M059J (cell line): ENCODE measurements at places on chromosomes 11 and 22. TPM values are rescaled to one million over a fixed set of nuclear protein-coding genes. Genes with fewer than 3 reads are reported as not detected.

POLD3 gene
- total RNA-seq = 26.9 and 37.4 TPM in 2 replicates

FERMT3 gene
- total RNA-seq = 0.20 TPM in 1 of 2 replicates, not detected in the other

TMPRSS13 gene
- not detected in 2 replicates for total RNA-seq

KBTBD3 gene
- 2.6 and 3.6 TPM in 2 replicates for total RNA-seq

TBX1 gene
- total RNA-seq = 0.10 TPM in 1 of 2 replicates, not detected in the other

MPZL2 gene
- total RNA-seq = 13.6 and 19.6 TPM in 2 replicates

LRFN4 gene
- 8.1 and 13.2 TPM in 2 replicates for total RNA-seq

VPREB3 gene
- not detected in 2 replicates for total RNA-seq

GLYATL2 gene
- 6.3 and 14.5 TPM in 2 replicates for total RNA-seq

UVRAG gene
- total RNA-seq = 17.4 and 18.0 TPM in 2 replicates

CBX6 gene
- 12.2 and 18.4 TPM in 2 replicates for total RNA-seq

MYRF gene
- 4.3 and 5.0 TPM in 2 replicates for total RNA-seq

SCN4B gene
- 17.2 and 26.1 TPM in 2 replicates for total RNA-seq

EHF gene
- total RNA-seq = 0.25 and 0.81 TPM in 2 replicates

PHOX2A gene
- total RNA-seq = not detected in 2 replicates

ASRGL1 gene
- 16.9 and 25.8 TPM in 2 replicates for total RNA-seq

SHANK3 gene
- total RNA-seq = 0.30 and 0.71 TPM in 2 replicates

RFPL2 gene
- total RNA-seq = not detected in 2 replicates

NAALAD2 gene
- total RNA-seq = 0.15 TPM in 1 of 2 replicates, not detected in the other

TCIRG1 gene
- 29.0 and 33.9 TPM in 2 replicates for total RNA-seq

CBX7 gene
- total RNA-seq = 0.76 and 3.0 TPM in 2 replicates

DRD2 gene
- total RNA-seq = 3.3 and 4.3 TPM in 2 replicates

RIC3 gene
- total RNA-seq = 0.32 TPM in 1 of 2 replicates, not detected in the other

OR51I1 gene
- total RNA-seq = not detected in 2 replicates

PRR33 gene
- total RNA-seq = not detected in 2 replicates

CRYBB3 gene
- not detected in 2 replicates for total RNA-seq

OR52I2 gene
- not detected in 2 replicates for total RNA-seq

LMO2 gene
- total RNA-seq = 0.54 and 0.84 TPM in 2 replicates

MUC5B gene
- not detected in 2 replicates for total RNA-seq

RAD9A gene
- 7.3 and 13.3 TPM in 2 replicates for total RNA-seq

AP2A2 gene
- total RNA-seq = 40.9 and 49.3 TPM in 2 replicates

CDC42BPG gene
- total RNA-seq = 0.02 and 0.54 TPM in 2 replicates

CDC42EP2 gene
- 0.07 and 1.6 TPM in 2 replicates for total RNA-seq

CNGA4 gene
- total RNA-seq = not detected in 2 replicates

CASP1 gene
- 24.8 and 32.0 TPM in 2 replicates for total RNA-seq

C11orf42 gene
- total RNA-seq = not detected in 2 replicates

CDHR5 gene
- not detected in 2 replicates for total RNA-seq

C11orf71 gene
- total RNA-seq = 0.74 and 1.8 TPM in 2 replicates

E2F8 gene
- 3.9 and 8.5 TPM in 2 replicates for total RNA-seq

MMP7 gene
- total RNA-seq = 0.34 and 1.2 TPM in 2 replicates

TMEM191C gene
- total RNA-seq = not detected in 2 replicates

PDE2A gene
- 1.2 and 4.6 TPM in 2 replicates for total RNA-seq

TCN1 gene
- 0.20 TPM in 1 of 2 replicates, not detected in the other for total RNA-seq

SLC17A6 gene
- total RNA-seq = not detected in 2 replicates

FKBP2 gene
- total RNA-seq = 100 and 104 TPM in 2 replicates

TRIM5 gene
- total RNA-seq = 71.1 and 92.8 TPM in 2 replicates

C11orf87 gene
- 0.02 and 0.34 TPM in 2 replicates for total RNA-seq

NDUFS8 gene
- total RNA-seq = 290 and 295 TPM in 2 replicates

GPHA2 gene
- not detected in 2 replicates for total RNA-seq

C1QTNF5 gene
- 5.9 and 7.7 TPM in 2 replicates for total RNA-seq

INPP5J gene
- 0.49 TPM in 1 of 2 replicates, not detected in the other for total RNA-seq

ABCC8 gene
- not detected in 2 replicates for total RNA-seq

NFAM1 gene
- total RNA-seq = not detected in 2 replicates

OR52N4 gene
- total RNA-seq = not detected in 2 replicates

INSC gene
- total RNA-seq = 0.62 TPM in 1 of 2 replicates, not detected in the other
